Chondrocyte (in vitro differentiated cells): ENCODE measurements at places on chromosomes 2 and 18.

DNA sequence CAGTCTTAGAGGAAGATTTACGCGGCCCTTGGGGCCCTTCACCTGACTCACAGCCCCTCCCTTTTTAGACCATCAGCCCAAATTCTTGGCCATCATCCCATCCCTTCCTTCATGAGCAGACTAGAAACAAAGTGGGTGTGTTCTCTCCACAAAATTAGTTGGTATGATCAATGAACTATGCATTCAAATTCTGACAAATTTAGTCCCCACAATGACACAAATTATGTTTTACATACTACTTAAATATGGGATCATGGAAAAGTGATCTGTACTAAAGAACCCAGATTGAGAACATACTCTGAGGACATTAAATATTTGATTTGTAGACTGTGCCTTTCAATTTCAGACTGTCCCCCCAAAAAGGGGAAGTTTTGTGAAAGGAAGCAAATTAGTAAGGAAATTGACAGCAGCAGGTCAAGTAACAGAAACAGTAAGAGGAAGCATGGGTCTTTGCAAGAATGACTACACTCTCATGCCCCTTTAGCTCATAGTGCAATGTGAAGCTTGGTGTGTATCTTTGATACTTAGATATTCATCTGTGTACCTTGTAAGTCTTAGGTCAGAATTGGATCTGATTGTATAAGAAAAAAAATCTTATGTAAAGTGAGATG, 2.2 kb upstream of the MAPRE2 start:
- DNase-seq = no peak

DNA sequence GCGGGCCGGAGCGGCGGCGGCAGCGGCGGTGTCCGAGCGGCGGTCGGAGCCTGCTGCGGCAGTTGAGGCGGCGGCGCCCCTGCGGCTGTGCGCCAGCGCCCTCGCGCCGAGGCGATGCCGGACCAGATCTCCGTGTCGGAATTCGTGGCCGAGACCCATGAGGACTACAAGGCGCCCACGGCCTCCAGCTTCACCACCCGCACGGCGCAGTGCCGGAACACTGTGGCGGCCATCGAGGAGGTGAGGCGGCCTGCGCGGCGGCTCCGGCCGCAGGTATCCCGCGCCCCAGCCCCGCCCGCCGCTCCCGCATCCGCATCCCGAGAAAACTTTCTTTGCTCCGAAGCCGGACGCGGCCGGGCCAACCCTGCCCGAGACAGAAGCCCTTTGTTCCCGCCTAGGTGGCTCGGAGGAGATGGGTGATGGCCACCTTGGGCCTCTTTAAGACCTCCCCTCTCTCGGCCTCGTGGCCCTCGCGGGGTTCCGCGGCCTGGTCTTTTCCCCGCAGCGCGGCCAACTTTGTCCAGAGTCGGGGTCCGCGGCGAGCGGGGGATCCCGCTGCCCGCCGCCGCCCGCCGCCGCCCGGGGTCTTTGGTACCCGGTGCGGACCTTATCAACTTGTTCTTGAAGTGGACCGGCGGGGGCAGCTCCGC, 504 bp downstream of the ASAP2 start:
- no peak for DNase-seq

DNA sequence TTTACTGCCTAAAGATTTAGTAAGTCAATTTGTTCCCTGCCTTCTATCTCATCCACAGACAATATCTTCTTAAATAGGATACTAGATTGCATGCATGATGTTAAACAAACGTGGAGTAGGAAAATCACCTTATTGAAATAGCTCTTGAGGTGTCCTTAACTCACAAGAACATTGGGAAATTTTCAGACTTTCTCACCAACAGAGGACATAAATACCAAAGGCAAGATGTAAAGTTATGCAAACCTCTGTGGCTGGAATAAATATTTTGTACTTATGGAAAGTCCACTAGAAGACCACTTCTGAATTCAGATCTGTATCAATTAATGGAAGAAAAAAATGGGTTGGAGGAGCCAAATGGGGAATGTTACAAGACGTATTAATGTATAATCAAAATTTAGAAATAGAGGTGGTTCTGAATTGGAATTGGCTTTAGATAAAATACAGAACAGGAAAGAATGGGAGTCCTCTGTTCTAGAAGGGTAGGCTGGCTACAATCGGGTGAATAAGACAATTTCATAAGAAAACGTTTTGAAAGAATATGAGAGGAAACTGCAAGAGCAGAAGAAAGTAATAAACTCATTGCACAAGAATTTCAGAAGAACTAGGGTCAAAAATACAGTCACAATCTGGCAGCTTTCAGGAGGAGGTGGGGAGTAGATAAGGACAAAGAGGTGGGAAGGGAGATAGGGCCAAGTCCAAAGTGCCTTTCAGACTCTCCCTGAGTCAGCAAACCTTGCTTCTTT, 69.3 kb upstream of the FN1 start:
- DNase-seq = no peak

GRCh38 chr2:196655761-196656160, 16.2 kb downstream of the CCDC150 start:
- DNase-seq = no peak

DNA sequence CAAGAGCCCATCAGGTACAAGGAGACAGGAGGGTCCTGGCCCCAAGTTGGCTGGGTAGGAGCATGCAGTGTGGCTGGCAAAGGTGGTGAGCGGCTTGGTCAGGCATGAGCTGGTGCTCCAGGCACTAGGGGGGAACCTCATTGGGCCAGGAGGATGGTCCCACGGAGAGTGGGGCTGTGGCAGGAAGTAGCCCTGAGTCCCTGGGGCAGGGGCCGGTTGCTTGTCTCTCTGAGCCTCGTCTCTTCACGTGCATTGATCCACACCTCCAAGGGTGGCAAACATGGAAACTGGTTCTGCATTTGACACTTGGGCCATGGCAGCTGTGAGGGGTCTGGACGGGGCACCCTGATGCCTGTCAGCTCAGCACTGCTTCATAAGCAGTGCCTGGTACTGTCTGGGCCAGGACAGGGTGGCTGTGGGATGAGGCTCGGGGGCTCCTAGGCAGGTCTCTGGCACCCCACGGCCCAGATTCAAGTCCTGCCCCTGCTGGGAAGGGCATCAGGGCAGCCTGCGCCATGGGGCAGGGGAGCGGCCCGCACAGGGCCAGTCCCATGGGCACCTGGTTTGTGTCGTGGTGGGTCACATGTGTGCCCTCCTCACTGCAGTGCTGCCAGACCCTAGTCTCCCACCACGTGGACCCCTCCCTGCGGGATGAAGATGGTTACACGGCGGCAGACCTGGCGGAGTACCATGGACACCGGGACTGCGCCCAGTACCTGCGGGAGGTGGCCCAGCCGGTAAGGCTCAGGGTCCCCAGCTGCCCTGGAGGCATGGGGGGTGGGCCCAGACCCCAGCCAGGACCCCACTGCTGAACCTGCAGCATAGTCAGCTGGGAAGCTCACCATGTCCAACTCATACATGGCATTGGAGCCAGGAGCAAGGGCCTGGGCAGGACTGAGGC, 16.4 kb downstream of the ESPNL start:
- peak; percentile 84 for DNase-seq
